Stimulated activated memory B cell treated with anti-CD40 and anti-IgM and Interleukin-4, amounts not matched to agents 10 μg/mL and 1 μg/mL and 100 μg/mL, for 72 hours (primary cell): ENCODE measurements at places on chromosomes 12 and 14.

- no peak for ATAC-seq
Measured at GRCh38 chr14:66389481-66389880, 96.7 kb upstream of the CCDC196 start.

- no peak for ATAC-seq
Measured at GRCh38 chr14:33810308-33810707, 140.6 kb downstream of the EGLN3 start.

DNA sequence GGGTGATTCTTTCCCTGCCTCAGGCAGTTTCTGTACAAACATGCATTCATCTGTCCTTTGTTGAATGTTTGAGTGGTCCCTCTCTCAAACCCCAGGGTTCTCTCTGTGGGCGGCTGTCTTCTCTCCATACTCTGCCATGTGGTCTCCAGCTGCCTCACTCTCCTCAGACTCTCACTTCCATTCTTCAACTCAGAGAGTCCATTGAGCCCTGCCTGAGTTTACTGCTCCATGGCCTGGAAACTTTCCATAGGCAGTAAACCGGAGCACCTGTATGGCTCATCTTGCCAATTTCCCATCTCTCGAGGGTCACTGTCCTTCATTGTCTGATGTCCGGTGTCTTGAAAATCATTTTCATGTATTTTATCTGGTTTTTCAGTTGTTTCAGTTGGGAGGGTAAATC, 11.3 kb downstream of the C14orf132 start:
- ATAC-seq, result no peak

DNA sequence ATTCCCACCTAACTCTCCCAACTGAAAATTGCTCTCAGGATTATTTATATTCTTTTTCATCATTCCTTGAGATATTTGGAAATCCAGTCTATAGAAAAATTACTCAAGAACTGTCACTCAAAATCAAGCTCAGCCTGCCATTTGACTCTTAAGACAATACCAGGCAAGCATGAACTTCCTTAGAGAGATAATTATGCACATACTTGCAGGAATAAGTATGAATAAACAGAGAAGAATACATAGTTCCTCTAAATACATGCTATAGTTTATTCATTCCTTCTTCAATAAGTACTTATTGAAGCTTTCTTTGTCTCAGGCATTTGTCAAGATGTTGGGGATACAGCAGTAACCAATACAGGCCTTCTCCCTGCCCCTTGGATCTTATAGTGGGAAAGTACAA, 154.1 kb downstream of the SRGAP1 start:
- ATAC-seq, result no peak

DNA sequence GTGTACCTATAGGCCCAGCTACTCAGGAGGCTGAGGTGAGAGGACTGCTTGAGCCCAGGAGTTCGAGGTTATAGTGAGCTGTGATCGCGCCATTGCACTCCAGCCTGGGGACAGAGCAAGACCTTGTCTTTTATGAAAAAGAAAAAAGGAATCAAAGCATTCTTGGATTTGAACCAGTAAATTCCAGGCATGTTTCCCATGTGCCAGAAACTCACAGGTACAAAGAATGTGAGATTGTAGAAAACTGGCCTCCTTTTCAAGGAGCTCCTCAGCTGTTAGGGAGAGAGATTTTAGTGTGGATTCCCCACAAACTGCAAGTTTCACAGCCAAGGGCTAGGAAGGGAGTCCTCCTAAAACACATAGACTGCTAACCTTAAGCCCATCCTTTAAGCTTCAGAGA, 95.0 kb downstream of the FOXN4 start:
- no peak for ATAC-seq

DNA sequence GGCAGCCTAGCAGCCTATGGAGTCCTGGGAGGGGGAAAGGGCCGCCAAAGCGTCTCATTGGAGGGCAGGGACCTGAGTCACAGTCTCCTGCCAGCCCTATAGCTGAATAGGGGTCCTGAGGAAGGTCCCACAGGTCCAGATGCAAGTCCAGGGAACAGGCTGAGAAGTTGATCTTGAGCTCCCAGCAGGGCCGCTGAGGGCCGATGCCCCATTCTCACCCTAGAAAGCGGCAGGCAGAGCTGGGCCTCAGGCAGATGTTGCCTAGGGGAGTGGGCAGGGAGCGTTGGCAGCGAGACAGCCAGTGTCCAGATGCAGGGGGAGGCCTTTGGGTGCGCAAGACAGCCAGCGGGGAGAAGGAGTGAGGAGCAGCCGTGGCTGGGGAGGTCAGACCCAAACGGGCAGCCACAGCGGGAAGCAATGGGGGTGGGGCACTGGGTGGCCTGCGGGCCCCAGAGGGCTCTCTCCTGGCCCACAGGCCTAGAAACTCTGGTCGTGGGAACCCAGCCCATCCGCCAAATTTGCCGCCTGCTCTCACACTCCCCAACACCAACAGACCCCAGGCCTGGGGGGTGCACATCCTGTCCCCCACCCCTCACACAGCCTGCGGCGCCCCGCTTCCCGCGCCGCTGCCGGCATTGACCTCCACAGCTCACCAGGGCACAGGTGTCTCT, 1.1 kb downstream of the HDAC7 start:
- ATAC-seq, result peak; percentile 21

- no peak for ATAC-seq
Measured at GRCh38 chr12:32126720-32127119, 20.1 kb downstream of the BICD1 start.

DNA sequence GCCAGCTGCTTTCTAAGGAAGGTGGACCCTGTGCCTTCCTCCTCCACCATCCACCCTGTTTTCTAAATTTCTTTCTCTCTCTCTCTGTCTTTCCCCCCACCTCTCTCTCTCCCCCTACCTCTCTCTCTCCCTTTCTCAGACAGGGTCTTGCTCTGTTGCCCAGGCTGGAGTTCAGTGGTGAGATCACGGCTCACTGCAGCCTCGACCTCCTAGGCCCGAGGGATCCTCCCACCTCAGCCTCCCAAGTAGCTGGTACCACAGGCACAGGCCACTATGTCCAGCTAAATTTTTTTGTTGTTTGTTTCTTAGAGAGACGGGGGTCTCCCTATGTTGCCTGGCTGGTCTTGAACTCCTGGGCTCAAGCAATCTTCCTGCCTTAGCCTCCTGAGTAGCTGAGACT, 59.8 kb upstream of the STON2 start:
- no peak for ATAC-seq

DNA sequence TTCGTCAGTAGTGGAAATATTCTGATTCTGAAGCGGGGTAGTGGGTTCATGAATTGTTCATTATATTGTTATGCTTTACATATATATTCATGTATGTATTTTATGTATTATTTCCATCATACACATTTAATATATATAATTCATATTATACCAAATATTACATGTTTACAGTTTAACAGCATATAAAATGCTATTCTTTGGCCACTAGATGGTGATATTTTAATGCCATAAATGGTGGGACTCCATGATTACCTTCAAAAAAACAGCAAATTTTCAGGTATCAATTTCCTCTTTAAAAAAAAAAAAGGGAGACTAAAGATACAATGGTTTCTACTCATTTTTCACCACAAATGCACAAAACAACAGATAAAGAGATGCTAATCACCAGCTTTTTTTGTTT, 41.0 kb downstream of the BDKRB1 start:
- no peak for ATAC-seq

DNA sequence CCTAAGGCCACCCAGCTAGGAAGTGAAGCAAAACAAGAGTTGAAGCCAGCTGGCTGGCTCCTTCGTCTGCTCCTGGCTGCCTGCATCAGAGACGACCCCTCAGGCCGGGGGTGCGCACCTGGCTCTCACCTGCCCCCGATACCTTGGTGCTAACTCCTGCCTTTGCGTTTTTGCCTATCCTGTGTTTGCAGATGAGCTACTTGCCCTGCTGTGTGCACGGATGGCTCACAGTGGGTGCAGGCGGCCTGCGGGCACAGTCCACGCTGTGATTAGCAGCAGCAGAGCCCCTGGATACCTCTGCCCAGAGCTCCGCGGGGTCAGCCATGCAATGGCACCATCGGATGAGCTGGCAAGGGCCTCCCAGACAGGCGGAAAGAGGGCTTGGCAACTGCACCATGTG, 31.2 kb upstream of the FZD10 start:
- no peak for ATAC-seq

DNA sequence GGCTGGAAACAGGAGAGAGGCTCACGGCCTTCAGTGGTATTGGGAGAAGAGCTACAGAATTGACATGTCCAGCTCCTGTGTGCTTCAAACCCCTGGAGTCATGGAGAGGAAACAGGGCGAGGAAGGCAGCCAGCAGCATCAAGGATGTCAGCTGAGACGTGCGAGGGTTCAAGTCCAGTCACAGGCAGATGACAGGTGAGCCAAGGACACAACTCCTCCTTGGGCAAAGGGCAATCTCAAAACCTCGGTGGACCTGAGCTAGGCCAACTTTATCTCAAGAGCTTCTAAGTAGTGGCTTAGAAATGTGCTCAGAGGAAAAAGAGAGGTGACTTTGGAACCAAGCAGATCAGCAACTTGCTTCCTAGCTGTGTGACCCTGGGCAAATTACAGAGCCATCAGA, 81.6 kb downstream of the TTC9 start:
- ATAC-seq, result no peak
